Effector CD4-positive, alpha-beta T cell (primary cell): ENCODE measurements at places on chromosomes 6 and 20.
A peak's percentile ranks its signal among the peaks of the same experiment; 100 is the strongest.

DNA sequence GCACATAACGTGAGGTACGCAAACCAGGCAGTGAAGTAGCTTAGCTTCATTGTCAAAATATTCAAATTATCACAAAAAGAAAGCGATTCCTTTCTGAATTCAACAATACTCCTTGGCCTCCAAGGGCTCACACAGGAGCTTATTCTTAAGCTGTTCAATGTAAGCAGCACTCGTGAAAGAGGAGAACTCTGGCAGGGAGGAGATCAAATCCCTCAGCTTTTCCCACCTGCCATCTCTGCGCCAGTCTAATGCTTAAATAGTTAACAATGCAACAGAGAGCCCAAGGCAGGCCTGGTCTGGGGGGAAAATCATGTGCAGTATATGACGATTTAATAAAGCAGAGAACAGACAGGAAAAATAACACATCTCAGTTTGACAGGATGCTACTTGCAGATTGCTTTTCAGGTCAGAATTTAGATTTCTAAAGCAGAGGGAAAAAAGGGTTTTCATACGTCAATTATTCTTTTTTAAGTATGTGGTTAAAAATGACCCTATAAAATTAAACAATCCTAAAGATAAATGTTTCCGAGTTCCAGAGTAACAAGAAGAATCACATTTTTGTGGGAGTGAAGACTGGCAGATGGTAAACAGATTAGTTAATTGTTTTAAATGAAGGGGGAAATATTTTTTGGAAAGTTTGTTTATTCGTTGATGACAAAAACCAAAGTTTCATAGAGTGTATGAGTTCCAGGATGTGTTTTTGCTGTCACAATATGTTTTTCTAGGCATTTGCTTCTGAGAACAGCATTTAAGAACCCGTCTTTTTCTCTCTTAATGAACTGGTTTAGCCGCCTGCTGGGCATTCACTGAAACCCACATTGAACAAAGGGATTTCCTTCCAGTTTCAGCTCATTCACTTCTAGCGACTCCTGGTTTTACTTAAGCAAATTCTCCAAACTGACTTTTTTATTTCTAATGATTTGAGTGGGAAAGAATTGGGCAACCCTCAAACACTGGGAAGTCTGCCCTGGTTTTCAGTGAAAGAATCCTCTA, 45.9 kb downstream of the PLAGL1 start:
- DNase-seq, result no peak

DNA sequence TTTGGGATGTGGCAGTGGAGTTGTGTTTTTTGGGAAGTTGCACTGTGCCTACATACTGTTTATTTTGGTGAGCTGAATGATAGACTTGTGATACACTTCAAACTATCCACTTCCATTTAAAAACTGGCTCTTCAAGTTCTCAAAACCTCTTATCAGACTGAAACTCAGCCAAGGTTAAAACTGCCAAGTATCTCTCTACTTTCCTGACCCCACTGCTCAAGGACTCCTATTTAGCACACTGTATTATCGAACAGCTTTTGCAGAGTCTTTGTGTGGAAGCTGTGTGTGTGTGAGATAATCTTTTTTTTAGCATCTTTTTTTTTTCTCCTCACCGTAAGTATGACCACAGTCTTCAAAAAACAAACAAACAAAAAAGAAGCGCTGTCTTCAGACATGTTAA, 21.1 kb downstream of the STX11 start:
- no peak for DNase-seq

DNA sequence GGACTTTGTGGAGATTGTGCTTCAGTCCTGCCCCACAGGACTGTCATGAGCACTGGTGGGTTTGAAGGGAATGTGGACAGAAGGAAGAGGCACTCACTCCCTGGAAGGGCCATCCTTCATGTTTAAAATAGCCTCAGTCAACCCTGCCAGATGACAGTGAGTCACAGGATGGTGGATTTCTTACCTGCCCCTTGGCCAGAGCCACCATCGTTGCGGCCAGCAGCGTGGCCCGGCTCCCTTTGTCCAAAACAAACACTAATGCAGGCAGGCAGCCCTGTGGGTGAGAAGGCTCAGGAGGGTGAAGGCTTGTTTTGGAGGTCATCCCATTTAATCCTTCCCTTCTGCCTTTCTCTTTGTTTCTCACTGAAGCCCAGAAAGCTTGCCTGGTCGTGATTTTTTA, 422.7 kb downstream of the CD83 start:
- no peak for DNase-seq

DNA sequence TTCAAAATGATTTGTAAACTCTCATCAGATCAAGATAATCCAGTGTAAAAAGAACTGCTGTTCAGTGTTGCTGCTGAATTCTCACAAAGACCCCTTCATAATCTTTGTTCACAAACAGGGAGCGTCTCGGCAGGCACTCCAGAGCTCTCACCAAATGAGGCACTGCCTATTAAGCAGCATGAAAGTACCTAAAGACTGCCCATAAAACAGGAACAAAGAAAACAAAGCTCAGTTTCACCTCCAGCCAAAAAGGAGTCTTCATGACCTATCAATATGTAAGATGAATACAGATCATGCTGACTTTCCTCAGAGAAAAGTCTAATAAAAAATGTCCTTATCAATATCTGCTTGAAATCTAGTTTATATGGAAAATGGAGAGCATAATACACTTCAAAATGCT, 41.8 kb downstream of the GPR63 start:
- no peak for DNase-seq

DNA sequence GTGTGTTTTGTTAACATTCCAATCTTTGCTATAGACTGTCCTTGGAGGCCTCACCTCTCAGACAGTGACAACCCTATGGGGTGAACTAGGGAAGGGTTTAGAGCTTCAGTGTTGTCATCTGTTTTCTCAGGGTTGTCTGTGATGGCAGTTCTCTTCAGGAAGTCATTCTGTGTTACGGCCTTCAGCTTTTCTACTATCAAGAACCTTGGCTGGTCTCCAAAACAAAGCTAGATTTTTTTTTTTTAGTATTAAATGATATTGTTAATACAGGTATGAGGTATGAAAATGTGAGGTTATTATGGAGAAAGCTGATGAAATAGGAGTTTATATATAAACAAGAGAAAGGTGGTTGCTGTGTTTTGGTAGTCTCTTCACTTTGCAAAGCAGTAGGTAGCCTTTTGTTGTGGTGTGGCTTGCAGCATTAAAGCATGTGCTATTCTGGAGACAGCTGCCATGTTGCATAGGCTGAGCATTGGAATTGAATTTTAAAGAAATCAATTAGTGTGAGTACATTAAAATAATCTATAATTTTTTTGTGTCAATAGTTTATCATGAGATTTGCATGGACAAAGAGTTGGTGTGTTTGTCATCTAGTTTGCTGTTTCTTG, 162.6 kb downstream of the CARMIL1 start:
- no peak for DNase-seq

- DNase-seq, result no peak
Measured at GRCh38 chr6:137794516-137795201, 72.4 kb upstream of the TNFAIP3 start.

DNA sequence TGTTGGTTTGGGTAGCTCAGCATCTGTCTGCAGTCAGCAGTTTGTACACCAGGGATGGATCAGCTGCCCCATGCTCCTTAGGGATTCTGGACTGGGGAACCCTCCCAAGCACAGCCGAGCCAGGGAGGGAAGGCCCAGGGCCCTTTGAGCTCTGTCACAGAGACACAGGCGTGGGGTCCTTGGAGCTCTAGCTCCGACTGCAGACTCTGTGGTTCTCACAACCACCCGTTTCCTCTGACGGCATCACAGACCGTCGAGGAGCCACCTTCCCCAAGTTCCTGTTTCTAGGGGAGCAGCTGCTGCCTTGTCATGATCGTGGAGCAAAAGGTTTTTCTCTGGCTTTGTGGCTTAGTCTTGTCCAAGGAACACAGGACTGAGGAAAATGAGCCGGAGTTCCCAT, at the start of gene SLA2:
TSS of gene SLA2 (minus strand) at position 199 of the 400 bp plus-strand sequence. CDS start 4,861 bp downstream, outside the sequence.
- peak; percentile 58 for DNase-seq

- no peak for DNase-seq
Measured at GRCh38 chr6:41352396-41352795, 17.0 kb downstream of the NCR2 start.

GRCh38 chr6:113570161-113570560, 287.0 kb upstream of the MARCKS start:
- DNase-seq, result no peak

DNA sequence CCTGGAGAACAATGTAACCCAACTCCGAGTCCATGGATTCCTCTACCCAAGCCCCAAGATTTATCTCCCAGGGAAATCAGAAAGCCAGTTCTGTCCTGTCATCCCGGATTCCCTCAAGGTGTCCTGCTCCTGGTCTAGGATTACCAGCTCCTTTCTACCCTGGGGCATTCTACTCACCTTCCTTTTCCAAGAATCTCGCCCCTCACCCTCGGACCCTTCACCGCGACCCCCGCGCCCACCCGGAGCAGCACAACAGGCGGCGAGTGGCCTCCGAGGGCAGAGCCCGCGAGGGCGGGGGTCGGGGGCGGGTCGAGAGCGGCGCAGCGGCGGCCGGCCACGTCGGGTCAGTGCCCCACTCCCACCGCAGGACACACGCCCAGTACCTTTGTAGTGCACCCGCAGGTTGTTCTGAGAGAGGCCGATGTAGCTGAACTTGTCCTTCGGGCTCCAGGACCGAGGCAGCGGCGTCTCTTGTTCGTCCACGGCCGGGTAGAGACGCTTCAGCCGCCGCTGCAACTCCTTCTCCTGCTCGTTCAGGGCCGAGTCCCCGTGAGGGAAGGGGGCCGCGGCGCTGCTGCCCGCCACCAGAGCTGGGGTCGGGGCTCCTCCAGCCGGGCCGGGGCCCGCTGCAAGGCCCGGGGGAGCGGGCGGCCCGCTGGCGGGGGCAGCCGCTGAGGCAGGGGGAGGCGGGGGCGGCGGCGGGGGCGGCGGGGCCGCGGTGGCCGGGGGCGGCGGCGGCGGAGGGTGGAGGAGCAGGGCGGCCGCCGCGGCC, 897 bp downstream of the RANBP9 start:
- DNase-seq, result peak; percentile 27
